ENCODE measurements at places on chromosomes 7 and 10.

DNA sequence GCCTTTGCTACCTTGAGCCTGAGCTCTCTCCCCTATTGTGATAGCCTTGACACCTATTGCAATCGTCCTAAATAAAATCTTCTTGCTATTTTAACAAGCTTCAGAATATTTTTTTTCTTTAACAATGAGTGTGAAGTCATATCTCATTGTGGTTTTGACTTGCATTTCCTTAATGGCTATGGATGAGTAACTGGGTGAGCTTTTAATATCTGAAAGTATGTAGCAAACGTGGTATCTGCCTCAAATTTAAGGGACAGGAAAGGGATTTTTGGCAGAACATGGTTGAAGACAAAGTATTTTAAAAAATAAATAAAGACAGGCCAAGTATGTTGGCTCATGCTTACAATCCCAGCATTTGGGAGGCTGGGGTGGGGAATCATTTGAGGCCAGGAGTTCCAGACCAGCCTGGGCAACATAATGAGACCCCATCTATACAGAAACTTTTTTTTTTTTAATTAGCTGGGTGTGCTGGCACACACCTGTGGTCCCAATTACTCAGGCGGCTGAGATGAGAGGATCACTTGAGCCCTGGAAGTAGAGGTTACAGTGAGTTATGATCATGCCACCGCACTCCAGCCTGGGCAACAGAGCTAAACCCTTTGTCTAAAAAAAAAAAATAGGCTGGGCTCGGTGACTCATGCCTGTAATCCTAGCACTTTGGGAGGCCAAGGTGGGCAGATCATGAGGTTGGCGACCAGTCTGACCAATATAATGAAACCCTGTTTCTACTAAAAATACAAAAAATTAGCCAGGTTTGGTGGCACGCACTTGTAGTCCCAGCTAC lies 319.3 kb upstream of the NRP1 start:
- H3K36me3 ChIP-seq, result no peaks in the 10 kb centered on the region
- H3K27me3 ChIP-seq, result no peaks in the 10 kb centered on the region
- H3K4me1 ChIP-seq, result no peaks in the 10 kb centered on the region
- no peak overlapping the region for H3K4me3 ChIP-seq
- no peak overlapping the region for H3K27ac ChIP-seq

GRCh38 chr7:115094163-115094562 lies 172.3 kb downstream of the MDFIC start:
- H3K27ac ChIP-seq, result no peak overlapping the region
- no peaks in the 10 kb centered on the region for H3K4me1 ChIP-seq
- DNase-seq, result no peak
- H3K4me3 ChIP-seq, result no peak overlapping the region
- H3K36me3 ChIP-seq, result no peaks in the 10 kb centered on the region

DNA sequence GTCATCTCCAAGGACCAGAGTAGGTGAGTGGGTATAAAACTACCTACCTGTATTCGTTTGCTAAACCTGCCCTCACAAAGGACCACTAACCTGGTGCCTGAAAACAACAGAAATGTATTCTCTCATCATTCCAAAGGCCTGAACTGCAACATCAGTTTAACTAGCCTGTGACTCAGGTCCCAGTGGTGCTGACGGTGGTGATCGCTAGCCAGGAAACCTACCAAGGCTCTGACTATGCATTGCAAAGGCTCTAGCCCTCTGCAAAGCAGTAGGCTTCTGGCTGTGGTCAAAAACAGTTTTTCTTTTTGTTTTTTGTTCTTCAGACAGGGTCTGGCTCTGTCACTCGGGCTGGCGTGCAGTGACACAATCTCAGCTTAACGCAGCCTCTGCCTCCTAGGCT lies 107.5 kb downstream of the NPTX2 start:
- no peaks in the 10 kb centered on the region for H3K4me1 ChIP-seq
- DNase-seq, result no peak
- no peak overlapping the region for H3K4me3 ChIP-seq
- H3K36me3 ChIP-seq, result no peaks in the 10 kb centered on the region

DNA sequence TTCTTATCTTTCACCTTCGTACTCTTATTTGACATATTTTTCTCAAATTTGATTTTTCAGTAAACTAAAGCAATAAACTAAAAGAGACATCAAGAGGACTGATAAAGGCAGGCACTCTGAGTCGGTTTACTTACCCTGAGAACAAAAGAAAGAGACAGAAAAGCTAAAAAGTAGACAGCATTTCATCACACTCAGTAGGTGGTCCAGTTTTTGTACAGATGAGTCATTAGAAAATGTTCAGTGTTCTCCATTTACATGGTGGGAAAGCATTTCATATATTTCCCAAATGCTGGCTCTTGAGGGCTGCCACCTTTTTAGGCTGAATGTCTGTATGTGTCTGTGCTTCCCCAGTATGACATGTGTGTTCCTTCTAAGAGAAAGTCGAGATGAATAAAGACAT lies 52.7 kb downstream of the NHLRC2 start:
- H3K4me3 ChIP-seq, result no peak overlapping the region
- no peak overlapping the region for H3K27ac ChIP-seq
- DNase-seq, result no peak
- H3K4me1 ChIP-seq, result no peaks in the 10 kb centered on the region
- no peaks in the 10 kb centered on the region for H3K36me3 ChIP-seq

GRCh38 chr10:819816-820215 lies 111.7 kb downstream of the LARP4B start:
- H3K4me3 ChIP-seq, result no peak overlapping the region
- H3K27me3 ChIP-seq, result no peaks in the 10 kb centered on the region
- H3K27ac ChIP-seq, result no peak overlapping the region
- no peak for DNase-seq

GRCh38 chr7:30012757-30013156 lies 13.7 kb downstream of the FKBP14 start:
- no peak for DNase-seq
- no peak overlapping the region for H3K4me3 ChIP-seq
- no peaks in the 10 kb centered on the region for H3K27me3 ChIP-seq
- H3K4me1 ChIP-seq, result no peaks in the 10 kb centered on the region

- H3K4me1 ChIP-seq, result peaks cover 15% of the 10 kb centered on the region
- H3K27me3 ChIP-seq, result no peaks in the 10 kb centered on the region
- H3K4me3 ChIP-seq, result no peak overlapping the region
- no peak overlapping the region for H3K27ac ChIP-seq
- no peak for DNase-seq
- H3K36me3 ChIP-seq, result no peaks in the 10 kb centered on the region
Observed at GRCh38 chr7:50664937-50665336, 99.7 kb upstream of the DDC start.

DNA sequence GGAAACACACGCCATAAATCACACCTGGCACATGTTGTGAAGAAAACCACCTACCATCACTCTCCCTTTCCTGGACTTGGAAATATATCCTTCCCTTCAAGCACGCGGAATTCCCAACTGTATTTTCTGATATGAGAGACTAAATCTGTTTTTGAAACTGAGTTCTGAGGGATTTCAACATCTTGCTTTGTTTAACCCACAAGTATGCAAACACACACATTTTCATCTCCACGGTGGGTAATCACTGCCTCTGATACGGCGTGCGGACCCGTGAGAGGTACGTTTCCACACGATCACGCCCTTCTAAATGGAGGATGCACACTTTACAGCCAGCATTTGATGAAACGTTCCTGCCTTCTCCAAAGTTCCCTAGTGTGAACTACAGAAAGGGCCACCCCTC lies 83.4 kb downstream of the ZRANB1 start:
- no peaks in the 10 kb centered on the region for H3K27me3 ChIP-seq
- peak overlapping the region; percentile 48 for H3K27ac ChIP-seq
- H3K4me3 ChIP-seq, result no peak overlapping the region
- peaks cover 29% of the 10 kb centered on the region for H3K4me1 ChIP-seq

DNA sequence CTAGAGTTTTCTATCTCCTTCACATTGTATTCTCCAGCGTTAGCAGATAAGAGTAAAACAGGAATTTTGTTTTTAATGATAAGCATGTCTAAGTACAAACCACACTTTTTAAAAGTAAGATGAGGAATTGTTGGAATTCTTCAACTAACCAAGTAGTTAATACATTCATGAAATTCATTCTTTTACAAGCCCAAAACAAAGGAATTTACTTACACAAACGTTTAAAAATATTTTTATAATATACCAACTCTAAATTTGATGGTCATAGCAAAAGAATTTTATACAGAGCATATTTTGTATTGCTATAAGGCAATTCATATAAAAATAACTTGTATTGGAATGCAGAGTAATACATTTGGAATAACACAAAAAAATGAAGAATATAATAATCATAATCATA lies 51.3 kb downstream of the TWIST1 start:
- H3K27ac ChIP-seq, result no peak overlapping the region
- H3K4me1 ChIP-seq, result no peaks in the 10 kb centered on the region
- H3K4me3 ChIP-seq, result no peak overlapping the region
- H3K27me3 ChIP-seq, result no peaks in the 10 kb centered on the region

- no peaks in the 10 kb centered on the region for H3K36me3 ChIP-seq
- H3K4me3 ChIP-seq, result no peak overlapping the region
- H3K4me1 ChIP-seq, result no peaks in the 10 kb centered on the region
- no peak overlapping the region for H3K27ac ChIP-seq
- no peaks in the 10 kb centered on the region for H3K27me3 ChIP-seq
- no peak for DNase-seq
Observed at GRCh38 chr10:78876449-78876848, 192.3 kb upstream of the ZMIZ1 start.

DNA sequence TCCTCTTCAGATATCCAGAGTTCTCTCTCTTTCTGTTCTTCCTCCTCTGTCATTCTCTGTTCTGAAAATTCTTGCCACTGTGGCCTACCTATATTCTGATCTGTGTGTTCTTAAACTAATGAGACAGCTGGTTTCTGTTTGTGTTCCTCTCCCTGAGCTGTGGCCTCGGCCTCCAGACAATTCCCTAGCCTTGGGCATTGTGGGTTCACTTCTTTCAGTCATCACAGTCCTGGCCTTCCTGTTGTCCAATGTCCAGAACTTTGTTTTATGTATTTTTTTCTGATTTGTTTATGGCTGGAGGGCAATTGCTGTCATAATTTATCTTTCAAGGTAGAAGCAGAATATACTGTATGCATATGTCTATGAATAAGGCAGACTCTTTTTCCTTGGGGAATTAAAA lies 173.2 kb upstream of the MTPN start:
- H3K27me3 ChIP-seq, result no peaks in the 10 kb centered on the region
- H3K27ac ChIP-seq, result no peak overlapping the region
- no peaks in the 10 kb centered on the region for H3K36me3 ChIP-seq
- DNase-seq, result no peak

DNA sequence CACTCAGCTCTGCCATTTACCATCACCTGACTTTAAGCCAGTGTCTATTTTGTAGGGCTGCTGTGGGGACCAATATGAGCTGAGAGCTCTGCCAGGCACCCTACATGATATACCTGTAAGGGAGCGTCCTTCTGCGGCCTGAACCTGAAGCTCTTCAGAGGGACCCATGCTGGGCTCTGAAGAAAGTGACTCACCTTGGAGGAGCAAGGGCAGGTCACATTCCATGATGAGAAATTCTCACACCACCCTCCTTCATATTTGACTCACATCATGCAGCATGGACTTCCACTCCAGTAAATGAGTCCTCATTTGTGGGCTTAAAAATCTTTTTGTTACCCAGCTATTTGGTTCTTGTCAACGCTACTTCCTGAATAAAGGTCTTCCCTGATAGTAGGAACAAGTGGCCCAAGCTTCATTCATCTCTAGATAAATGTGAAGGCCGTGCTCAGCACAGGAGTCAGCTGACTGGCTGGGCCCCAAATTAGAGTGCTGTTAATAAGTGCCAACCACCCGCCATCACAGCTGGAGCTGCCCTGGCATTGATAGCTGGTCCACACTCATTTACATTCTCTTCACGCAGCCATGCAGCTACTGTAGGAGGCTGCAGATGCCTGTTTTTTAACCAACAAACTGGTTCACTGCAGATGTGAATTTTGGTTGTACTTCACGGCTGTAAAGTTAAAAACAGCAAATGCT lies 78.4 kb downstream of the RNF216 start:
- no peaks in the 10 kb centered on the region for H3K27me3 ChIP-seq
- H3K27ac ChIP-seq, result no peak overlapping the region
- H3K36me3 ChIP-seq, result no peaks in the 10 kb centered on the region
- no peak overlapping the region for H3K4me3 ChIP-seq

DNA sequence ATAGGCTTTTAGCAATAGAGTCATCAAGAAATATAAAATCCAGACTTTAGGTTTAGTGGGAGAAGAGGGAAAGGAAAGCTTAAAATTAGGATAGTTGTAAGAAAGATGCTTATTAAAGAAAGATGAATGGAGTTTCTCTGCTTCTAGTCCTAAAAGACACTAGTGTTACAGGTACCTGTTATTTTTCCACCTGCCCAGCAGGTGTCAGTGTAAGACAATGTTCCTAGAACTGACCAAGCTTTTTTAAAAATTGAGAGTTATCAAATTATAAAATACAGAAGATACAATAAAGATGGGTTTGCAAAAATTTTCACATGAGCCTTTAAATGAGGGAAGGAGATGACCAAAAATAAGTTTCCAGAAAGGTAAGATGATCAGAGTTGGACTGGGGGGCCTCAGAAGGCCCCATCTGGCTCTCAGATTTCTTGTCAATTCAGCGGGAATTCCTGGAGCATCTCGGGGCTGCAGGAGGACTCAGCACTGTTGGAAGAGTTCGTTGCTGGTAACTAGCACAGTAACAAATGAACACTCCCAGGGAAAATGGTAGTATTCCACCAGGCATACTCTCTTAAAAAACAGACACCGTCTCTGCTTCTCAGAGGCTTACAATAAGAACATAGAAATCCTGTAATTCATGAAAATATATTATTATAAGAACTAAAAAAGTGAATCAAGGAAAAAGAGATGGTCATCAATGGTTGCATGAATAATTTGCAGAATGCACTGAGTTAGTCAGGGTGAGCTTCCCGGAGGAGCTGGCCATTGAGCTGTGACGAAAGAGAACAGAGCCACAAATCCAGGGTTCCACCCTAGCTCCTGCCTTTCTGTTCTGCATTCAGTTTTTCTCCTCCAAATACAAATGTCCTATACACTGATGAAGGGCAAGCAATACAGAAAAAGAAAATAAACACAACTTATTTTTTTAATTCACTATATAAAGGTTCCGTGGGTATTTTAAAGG lies 71.8 kb upstream of the PIK3CG start:
- H3K4me1 ChIP-seq, result no peaks in the 10 kb centered on the region
- no peak overlapping the region for H3K4me3 ChIP-seq
- H3K27ac ChIP-seq, result no peak overlapping the region
- no peaks in the 10 kb centered on the region for H3K36me3 ChIP-seq

GRCh38 chr7:28395831-28396230 lies 16.5 kb upstream of the CREB5 start:
- no peaks in the 10 kb centered on the region for H3K27me3 ChIP-seq
- no peaks in the 10 kb centered on the region for H3K36me3 ChIP-seq
- H3K4me3 ChIP-seq, result no peak overlapping the region

GRCh38 chr10:47372726-47373125 lies 11.4 kb downstream of the ZNF488 start:
- no peak overlapping the region for H3K4me3 ChIP-seq
- peak; percentile 4 for DNase-seq
- H3K27ac ChIP-seq, result no peak overlapping the region
- no peaks in the 10 kb centered on the region for H3K4me1 ChIP-seq

Data from ovary (tissue), 10 donors.